EH (cell line): ENCODE measurements at places on chromosomes 5 and 9.
A peak's percentile ranks its signal among the peaks of the same experiment; 100 is the strongest.

DNA sequence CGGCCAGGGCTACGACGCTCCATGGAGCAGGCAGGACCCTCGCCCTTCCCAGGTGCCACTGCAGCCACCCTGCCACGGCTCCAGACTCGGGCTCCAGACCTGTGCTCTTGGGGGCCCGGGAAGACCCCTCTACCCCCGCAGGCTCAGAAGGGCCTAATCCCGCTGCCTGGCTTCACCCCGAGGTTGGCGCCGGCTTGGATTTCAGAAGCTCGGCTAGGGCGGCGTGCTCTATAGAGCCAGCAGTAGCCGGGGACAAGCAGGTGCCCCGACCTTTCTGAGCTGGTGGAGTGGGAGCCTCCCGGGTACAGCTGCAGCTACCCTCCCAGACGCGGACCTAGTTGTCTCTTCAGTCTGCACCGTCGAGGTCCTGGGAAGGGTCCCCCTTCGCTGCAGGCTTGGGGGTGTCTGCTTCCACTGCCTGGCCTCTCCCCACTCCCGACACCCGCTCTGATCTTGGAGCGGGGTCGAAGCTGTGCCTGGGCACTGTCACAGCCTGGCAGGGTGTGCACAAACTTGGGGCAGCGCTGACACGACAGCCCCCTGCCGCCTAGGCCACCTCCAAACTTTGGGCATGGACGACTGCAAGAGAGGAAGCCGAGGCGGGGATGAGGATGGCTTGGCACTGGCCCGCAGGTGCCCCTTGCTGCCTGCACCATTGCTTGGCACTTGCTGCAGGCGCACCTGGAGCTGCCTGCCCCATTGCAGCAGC is 1366.1 kb upstream of the CDH9 start:
- DNase-seq = no peak

GRCh38 chr5:53913941-53914340 is 353.5 kb downstream of the NDUFS4 start:
- no peak for DNase-seq

DNA sequence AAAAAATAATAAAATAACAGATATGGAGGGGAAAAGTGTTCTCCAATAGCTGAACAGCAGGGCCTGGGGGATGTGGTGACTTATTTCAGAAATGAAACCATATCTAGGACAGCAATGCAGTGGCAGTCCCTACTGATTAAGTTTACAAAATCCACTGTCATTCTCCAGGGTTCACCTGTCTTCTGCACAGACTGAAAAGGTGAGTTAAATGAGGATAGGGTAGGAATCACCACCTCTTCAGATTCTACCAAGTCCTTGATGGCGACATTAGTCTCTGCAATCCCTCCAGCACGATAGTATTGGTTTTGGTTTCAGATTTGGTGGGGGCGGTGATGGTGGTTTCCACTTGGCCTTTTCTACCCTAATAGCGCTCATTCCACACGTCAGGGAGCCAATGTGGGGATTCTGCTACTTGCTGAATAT is 32.3 kb upstream of the NPM1 start:
- DNase-seq = no peak

DNA sequence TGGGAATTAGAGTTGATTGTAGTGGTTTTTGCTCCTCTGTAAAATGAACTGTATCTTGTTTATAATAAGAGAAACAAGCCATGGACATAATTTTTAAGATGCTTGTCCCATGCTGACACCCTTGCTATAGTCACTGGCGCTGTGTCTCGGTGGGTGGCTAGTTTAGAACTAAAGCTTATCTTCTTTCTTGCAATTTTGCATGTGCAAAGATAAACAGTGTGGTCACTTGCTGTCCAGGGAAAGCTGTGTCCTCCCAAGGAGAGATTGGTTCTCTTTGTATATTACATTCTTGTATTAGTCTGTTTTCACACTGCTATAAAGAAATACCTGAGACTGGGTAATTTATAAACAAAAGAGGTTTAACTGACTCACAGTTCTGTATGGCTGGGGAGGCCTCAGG is 143.8 kb downstream of the MELK start:
- DNase-seq = no peak

DNA sequence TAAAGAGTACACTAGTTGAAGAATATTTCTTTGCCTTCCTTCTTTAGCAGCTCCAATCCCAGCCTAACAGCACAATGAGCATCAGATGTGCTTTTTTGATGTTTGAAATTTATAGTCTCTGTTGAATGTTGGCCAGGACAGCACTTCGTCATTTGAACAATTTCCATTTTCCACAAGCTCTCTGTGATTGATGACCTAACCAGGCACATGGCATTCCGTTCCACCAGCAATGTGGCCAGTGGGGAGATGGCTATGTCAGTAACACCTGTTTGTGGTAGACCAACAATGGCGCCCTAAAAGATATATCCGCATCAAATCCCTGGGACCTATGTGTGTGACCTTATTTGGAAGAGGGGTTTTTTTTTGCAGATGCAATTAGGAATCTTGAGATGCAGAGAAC is 66.8 kb downstream of the PALM2AKAP2 start:
- no peak for DNase-seq

- no peak for DNase-seq
These were observed 103.1 kb downstream of the ZNF608 start for GRCh38 chr5:124643336-124643735.

DNA sequence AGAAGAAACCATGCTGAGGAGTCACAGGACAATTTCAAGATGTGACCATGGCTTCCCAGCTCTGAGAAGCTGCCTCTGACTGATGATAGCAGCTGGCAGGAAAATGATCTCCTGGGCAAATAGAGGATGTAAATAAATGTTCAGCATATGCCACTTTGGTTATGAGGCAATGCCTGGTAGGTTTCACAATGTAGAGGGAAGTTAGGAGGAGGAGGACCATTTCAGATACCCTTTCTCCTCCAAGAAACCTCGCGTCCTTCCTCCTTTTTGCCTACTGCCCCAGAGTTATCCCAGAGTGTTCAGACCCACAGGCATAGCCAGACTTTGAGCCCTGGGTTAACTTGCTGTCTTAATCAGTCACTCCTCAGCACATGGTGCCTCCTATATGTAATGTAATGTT is 541.6 kb upstream of the DAP start:
- DNase-seq = no peak

DNA sequence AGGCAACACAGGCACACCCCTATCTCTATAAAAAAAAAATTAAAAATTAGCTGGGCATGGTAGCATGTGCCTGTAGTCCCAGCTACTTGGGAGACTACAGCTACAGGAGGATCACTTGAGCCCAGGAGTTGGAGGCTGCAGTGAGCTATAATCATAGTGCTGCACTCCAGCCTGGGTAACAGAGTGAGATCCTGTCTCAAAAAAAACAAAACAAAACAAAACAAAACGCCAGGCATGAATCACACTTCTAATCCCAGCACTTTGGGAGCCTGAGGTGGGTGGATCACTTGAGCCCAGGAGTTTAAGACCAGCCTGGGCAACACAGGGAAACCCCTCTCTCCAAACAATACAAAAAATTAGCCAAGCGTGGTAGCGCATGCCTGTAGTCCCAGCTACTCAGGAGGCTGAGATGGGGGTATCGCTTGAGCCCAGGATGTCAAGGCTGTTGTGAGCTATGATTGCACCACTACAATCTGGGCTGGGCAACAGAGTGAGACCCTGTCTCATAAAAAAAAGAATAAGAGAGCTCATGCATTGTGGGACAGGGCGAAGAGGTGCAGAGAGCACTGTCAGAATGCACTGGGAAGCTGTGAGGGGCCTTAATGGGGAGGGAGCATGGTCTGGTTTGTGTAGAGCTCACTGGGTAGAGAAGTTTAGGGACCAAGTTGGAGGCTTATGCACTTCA is 8.4 kb upstream of the SAP30L start:
- DNase-seq = no peak

- no peak for DNase-seq
These were observed 32.8 kb downstream of the SMARCA2 start for GRCh38 chr9:2047916-2048315.

DNA sequence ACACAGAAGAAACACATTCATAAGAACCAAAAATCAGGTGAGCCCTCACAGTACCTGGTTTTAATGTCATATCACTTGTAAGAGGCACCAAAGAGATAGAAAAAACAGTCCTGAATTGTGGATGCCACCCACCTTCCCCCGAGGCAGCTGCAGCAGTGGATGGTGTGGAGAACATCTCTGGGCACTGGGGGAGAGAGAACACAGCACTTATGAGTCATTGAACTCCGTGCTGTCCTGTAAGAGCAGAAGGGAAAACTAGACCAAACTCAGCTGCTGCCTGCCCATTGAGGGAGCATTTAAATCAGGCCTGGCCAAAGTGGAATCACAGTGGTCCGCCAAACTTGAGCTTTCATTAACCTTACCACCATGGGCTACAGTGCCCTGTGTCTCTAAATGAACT is 296.2 kb downstream of the SPATA31D1 start:
- DNase-seq = peak; percentile 16

DNA sequence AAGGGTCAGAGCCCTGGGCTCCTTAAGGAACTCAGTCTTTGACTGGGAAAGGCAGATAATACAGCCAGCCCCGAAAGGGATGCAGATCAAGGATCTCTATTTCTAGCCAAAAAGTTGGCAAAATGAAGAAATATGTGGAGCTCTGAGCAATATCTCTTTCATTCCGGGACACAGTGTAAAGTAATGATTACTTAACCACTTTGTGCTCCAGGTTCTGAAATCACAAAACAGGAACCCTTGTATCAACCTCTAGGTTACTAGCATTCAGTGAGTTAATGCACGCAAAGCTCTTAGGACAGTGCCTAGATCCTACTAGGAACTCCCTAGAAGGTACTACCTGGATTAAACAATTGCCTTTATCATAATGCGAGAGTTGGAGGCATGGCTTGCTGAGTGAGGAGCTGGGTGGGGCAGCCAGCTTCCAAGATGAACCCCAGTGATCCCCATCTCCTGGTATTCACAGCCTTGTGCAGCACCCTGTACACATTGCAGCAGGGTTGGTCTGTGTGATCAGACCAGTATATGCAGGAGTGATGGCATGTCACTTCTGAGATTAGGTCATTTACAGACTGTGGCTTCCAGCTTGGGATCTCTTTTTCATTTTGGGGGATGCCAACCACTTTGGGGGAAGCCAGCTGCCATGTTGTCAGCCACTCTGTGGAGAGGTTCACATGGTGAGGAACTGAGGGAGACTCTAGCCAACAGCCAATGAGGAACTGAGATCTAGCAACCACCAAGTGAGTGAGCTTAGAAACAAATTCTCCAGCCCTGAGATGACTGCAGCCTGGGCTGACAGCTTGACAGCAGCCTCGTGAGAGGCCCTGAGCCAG is 103.1 kb upstream of the SLC44A1 start:
- no peak for DNase-seq

GRCh38 chr9:93136011-93136440 is 2.0 kb upstream of the NINJ1 start:
- no peak for DNase-seq

DNA sequence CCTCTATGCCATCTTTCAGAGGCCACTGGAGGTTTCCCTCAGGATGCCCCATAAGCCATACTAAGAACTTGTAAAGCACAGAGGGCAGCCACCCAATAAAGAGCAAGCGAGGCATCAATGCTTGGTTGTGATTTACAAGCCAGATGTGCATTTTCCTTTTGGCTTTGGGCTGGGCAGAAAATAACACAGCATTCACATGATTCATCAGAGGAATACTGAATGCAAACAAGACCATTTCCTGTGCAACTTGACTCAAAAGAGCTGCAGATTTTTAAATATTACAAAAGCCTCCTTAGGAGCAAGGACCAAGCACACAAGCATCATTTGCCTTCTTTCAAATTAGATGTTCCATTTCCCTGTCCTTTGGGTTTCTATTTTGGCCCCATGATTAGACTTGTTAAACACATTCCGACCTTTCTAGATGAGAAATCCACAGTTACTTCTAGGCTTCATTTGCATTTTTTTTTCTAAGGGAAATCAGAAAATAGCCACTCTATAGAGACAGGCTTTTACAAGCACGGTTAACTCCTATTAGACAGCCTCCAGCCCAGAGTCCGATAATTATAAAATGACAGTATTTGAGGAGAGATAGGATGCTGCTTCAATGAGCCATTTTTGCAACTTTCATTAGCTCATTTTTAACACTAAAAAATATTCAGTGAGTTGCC is 207.8 kb downstream of the SEMA5A start:
- peak; percentile 89 for DNase-seq

- DNase-seq = peak; percentile 66
These were observed 35.3 kb downstream of the ERBIN start for GRCh38 chr5:65961633-65962032.

- peak; percentile 14 for DNase-seq
These were observed 71.4 kb downstream of the GABBR2 start for GRCh38 chr9:98637381-98637780.
